Activated T-cell treated with anti-CD3 and anti-CD28 coated beads for 4 hours (primary cell): ENCODE measurements at places on chromosomes 6 and 20.

DNA sequence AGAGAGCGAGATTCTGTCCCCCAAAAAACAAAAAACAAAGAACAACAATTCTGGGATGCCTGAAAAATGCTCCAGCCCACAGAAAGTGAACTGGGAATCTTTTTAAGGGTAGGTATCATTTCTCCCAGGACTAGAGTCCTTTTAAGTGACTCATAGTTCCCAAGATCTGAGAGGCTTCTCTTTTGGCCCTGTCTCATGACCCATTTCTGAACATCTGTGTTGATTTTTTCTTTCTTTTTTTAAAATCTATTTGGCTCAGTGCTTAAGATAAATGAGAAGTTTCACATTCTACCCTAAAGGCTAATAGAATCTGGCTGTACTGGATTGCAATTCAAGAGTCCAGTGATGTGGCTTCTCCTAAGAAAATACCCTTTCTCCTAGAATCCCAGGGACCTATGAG lies 217.6 kb upstream of the FOXQ1 start:
- DNase-seq: no peak

- DNase-seq: no peak
Measured at GRCh38 chr6:36545767-36546307, 1.4 kb downstream of the STK38 start.

- no peak for DNase-seq
Measured at GRCh38 chr6:161446949-161447348, 173.1 kb upstream of the AGPAT4 start.

DNA sequence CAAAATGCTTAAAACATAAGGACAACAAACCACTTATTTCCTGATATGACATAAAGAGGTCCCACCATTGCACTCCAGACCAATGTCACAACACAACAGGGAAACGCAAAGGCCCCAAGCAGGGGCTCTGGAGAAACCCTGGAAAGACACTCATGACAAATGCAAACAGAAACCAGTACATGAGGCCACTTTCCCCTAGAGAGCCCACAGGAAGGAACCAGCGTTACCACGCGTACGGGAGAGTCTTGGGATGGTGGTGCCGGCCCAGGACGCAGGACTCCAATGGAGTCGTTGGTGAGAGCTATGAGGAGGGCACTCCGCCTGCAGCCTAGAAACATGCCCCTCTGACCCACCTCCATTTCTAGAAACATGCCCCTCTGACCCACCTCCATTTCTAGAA lies 20.2 kb downstream of the GMEB2 start:
- DNase-seq: no peak

GRCh38 chr6:31826793-31827285 lies 699 bp upstream of the HSPA1B start:
- no peak for DNase-seq

DNA sequence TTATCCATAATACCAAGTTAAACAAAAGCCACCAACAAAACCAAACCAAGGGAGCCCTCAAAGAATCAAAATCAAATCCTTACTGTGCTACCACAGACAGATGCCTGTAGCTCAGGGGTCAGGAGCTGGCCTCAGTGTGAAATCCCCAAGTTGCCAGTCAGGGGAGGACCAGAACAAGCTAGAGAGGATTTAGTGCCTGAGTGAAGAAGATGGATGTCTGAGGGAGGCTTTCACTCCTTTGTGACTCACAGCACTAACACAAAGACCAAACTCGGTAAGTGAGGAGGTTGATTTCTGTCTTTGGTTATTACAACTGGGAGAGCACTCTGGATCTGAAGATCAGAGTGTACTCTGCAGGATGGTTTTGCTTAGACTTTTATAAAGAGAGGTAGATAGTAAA lies 189.9 kb upstream of the ZNF184 start:
- DNase-seq: no peak

DNA sequence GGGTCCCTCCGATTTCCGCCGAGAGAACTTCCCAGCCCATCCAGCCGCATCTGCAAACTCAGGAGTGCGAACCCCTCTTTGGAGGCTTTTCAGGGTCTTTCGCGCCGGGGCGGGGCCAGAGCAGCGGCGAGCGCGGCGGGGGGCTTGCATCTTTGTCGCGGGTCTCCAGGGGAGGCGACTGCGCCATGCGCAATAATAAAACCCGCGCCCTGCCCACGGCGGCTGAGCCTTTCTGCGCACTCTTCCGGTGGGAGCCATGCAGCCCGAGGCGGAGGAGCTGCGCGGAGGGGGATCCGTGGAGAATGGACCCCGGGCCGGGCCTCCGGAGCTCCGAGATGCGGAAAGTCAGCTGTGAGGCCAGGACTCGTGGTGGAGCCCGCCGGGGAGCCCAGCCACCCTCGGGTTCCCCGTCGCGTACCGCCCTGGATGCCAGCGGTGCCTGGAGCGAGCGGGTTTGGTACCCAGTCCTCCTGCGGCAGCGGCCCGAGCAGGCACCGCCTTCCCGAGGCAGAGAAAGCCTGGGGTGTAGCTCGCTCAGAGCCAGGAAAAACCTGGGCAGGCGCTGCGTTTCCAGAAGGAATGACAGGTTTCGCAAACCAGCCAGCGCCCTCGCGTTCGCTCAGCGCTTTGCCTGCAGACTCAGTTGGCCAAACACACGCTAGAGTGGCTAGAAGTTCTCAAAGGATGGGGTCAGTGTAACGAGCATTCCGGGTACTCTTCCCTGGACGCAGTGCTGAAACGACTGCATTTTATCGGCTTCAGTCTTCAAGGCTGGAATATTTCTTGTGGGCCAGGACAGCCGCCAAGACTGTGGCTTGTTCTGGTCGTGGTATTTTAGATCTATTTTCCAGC lies 1.2 kb downstream of the AKAP12 start:
- DNase-seq: no peak

DNA sequence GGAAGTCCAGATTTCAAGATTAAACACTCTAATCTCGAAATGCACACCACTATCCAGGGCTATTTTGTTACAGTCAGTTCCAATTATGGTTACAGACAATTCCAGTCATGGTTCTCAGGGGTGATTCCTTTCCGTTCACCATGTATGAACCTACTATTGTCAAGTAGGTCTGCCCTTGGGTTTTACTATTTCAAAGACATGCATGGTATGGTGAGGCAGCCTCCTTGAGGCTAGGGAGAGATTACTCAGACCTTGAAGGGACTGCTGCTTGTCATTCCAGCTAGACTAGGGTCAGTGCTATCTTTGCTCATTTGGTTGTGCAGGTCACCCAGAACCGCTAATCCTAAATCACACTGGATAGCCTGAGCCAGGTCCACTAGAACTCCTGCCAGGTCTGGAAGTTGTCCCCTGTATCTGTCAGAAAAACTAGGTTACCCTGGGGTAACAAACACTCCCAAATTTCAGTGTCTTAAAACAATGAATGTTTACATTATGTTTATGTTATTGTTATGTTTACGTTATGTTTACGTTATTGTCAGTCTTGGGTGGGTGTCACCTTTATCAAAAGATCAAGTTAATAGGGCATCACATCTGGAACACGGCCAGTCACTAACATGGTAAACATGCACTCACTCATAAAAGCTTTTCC lies 41.1 kb upstream of the E2F3 start:
- no peak for DNase-seq

- no peak for DNase-seq
Measured at GRCh38 chr6:152094992-152095592, 287.6 kb downstream of the ESR1 start.

DNA sequence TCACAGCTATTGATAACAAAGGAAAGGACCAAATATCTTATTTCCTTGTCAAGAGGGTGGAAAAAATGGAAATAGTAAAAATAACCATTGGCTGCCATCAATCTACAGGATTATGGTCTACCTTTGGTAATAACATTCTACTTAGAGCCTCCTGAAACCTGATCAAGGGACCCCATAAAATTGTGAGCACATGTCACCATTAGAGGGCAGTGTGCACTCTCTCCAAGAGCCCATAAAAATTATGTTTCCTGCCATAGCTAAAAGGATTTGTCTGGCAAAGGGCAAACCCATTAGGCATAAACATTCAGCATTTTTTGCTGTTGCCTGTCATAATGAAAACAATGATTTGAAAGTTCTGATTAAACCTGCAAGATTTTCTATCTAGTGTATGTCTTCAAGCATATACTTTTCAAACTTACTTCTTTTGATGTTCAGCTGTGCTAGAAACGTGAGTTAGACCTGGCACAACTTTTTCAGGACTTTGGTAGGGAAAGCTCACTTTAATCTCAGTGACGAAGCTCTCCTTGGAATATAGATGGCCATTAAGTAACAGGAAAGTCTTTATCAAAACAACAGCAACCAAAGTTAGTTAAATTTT lies 120.7 kb upstream of the ZFP64 start:
- peak; percentile 43 for DNase-seq

- no peak for DNase-seq
Measured at GRCh38 chr6:53055873-53056272, 9.3 kb upstream of the FBXO9 start.
